ENCODE measurements at places on chromosomes 13 and 19.

DNA sequence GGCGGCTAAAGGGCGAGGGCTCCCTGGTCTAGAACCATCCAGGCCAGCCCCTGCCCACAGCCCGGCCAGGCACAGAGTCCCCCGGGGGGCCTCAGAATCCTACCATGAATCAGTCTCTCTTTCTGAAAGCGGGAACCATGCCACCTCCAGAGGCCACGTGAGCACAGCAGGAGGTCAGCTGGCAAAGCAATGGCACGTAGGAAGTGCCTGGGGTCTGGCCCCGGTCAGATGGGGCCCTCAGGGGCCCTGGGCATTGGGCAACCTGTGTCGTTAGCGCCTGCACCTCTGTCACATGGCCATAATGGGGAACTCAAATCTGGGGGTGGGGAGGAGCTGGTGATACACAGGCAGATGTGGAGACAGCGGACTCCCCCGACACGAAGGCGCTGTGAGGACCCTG is 8.8 kb downstream of the MFSD12 start:
- no peak for DNase-seq

GRCh38 chr19:45125975-45126493 is 33.1 kb downstream of the PPP1R37 start:
- peak; percentile 46 for DNase-seq

DNA sequence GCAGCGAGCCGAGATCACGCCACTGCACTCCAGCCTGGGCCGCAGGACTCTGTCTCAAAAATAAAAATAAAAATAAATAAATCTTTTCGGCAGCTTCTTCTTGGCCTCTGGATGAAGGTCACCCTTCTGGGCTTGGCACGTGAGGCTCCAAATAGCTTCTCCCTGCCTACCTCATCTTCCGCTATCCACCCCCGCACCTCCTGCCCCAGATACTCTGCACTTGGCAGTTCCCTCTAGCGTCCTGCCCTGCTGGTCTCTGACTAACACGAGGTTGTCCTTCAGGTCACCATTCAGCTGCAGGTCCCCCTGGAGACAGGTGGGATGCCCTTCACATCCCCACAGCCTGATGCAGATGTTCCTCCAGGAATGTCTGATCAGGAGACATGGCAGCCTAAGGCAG is 8.5 kb upstream of the CCL25 start:
- DNase-seq: no peak

DNA sequence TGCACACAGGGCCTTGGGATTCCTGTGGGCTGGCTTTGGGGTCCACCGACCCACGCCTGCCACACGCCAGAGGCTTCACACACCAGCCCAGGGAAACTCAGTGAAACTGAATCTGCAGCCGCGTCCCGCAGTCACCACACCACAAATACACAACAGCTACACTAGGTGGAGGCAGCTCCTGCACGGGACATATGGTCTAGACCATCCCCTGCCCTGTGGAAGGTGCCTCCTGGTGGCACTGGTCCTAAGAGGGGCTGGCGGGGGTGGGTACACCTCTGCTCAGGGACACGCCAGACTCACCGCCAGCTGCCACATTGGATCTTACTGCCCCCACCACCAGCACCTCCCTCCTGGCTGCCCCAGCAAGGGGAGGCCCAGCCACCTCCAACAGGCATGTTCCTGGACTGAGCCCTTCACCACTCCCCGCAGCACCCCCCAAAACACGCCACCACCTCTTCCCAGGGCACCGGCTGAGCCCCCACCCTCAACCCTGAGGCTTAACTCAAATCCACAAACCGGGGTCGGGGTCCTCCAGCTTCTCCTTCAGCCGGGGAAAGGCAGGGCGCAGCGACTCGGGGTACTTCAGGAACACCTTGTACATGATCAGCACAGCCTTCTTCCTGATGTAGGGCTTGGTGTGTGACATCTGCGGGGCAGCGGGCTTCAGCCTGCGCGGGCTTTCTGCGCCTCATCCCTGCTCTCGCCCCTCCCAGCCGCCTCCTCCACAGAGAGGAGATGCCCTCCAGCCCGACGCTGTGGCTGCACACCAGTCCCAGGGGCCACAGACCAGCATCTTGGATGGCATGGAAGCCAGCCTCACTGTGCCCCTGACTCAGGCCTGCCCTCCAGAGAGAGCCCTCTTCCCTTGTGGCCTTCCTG is 21.2 kb downstream of the AP3D1 start:
- no peak for DNase-seq

- DNase-seq: no peak
These were observed 189.9 kb downstream of the DACH1 start for GRCh38 chr13:71677124-71677523.

GRCh38 chr13:55992145-55992544 is 1148.6 kb upstream of the PRR20A start:
- no peak for DNase-seq

- no peak for DNase-seq
These were observed 341.9 kb downstream of the KCNRG start for GRCh38 chr13:50357136-50357535.

GRCh38 chr13:113421673-113422270 is 31.5 kb downstream of the ADPRHL1 start:
- no peak for DNase-seq

GRCh38 chr13:105890509-105890908 is 645.0 kb downstream of the EFNB2 start:
- no peak for DNase-seq

DNA sequence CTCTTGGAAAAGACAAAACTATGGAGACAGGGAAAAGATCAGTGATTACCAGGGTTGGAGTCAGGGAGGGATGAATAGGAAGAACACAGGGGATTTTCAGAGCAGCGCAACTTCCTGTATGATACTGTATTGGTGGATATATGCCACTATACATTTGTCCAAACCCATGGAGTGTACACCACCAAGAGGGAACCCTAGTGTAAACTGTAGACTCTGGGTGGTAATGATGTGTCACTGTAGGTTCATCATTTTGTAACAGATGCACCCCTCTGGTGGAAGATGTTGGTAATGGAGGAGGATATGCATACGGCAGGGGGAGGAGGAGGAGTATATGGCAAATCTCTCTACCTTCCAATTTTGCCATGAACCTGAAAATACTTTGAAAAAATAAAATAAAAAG is 68.1 kb downstream of the UFM1 start:
- peak; percentile 11 for DNase-seq

- peak; percentile 91 for DNase-seq
These were observed 1.2 kb downstream of the APLP1 start for GRCh38 chr19:35869327-35870123.

GRCh38 chr19:5651361-5651760 is 28.5 kb downstream of the SAFB start:
- DNase-seq: no peak
